Heart right ventricle (tissue), 16 donors: ENCODE measurements at places on chromosomes 7 and 10.

DNA sequence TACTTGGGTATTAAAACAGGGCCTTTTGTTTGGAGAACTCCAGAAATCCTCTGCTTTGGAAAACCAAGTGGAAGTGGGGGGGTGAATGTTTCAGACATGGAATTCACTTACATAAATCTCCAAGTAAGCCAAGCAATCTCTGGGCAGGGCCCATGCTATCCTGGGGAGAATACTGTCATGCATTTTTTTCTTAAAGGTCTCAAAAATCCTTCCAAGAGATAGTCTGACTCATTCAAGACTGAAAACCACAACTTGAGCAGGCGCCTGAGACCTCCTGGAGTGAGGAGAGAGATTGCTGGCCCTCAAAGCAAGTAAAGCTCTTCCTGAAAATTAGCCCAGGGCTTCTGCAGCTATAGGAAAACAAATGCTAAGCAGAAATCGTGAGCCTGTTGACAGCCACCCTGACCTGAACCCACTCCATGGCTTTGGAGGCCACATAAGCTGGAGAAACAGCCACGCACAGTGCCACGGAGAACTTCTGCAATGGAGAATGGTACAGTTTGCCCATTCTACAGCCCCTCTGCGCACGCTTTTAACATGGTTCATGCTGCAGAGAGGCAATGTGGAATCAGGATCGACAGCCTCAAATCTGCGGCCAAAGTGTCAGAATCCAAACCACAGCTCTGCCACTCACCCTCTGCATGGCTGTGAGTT is 203.1 kb upstream of the AUTS2 start:
- H3K27me3 ChIP-seq = no peaks in the 10 kb centered on the region
- no peak for DNase-seq
- no peak overlapping the region for H3K27ac ChIP-seq
- no peaks in the 10 kb centered on the region for H3K36me3 ChIP-seq
- no peak overlapping the region for H3K4me3 ChIP-seq

DNA sequence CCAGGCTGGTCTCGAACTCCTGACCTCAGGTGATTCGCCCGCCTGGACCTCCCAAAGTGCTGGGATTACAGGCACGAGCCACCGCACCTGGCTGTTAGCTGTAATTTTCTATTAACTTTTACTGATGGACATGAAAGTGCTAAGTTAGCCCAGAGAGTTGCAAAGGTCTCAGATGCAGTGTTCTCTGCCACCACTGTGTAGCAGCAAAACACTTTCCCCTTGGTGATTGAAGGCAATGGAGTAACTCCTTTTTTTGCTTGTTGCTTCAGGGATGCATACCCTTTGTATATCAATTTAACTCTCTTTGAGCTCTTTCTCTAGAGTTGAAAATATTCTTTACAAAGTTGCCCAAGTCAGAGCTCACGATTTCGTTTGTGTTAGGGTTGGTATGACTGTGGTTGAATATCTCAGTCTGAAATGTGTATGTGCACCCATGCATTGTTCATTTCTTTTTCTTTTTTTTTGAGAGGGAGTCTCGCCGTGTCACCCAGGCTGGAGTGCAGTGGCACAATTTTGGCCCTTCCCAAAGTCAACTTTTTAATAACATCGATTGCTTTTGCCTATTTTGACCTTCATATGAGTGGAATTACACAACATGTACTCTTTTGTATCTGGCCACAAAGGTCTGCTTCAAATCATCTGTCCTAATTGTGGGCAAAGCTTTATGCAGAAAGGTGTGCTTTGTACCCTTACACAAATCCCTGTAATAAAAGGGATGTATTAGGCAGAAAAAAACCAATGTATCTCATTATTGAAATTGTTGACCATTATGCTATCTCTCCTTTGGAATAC is 52.6 kb downstream of the GTF2I start:
- no peaks in the 10 kb centered on the region for H3K4me1 ChIP-seq
- no peak overlapping the region for H3K27ac ChIP-seq
- DNase-seq = no peak
- H3K36me3 ChIP-seq = peaks cover 3% of the 10 kb centered on the region

GRCh38 chr7:3912291-3912690 is 611.2 kb downstream of the SDK1 start:
- H3K27me3 ChIP-seq = no peaks in the 10 kb centered on the region
- no peak overlapping the region for H3K4me3 ChIP-seq
- H3K36me3 ChIP-seq = no peaks in the 10 kb centered on the region
- no peaks in the 10 kb centered on the region for H3K4me1 ChIP-seq
- H3K27ac ChIP-seq = no peak overlapping the region

DNA sequence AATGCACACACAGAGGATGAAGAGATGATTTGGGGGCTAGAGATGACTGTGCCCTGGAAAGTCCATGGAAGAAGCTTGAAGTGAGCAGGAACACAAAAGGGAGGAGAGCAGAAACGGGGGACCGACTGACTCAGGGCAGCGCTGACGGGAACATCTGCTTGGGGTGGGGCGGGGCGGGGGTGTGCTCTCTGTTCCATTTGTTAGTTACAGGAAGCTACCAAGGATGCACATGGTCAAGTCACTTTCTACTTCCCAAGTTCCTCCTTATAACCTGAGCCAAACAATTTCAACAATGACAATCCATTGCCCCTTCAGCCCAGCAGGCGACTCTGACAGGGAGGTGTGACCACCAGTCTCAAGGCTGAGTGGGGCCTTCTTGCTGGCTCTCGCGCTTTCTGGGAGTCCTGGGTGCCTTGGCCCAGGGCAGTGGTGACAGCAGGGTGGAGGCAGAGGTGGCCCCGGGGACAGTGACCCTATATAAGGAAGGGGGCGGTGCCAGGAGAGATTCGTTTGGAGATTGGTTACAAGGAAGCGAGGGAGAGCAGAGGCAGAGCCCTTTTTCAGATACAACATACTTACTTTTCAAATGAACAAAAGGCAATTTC is 39.6 kb downstream of the CLEC2L start:
- H3K36me3 ChIP-seq = no peaks in the 10 kb centered on the region
- H3K4me1 ChIP-seq = no peaks in the 10 kb centered on the region
- no peak overlapping the region for H3K4me3 ChIP-seq
- H3K27me3 ChIP-seq = no peaks in the 10 kb centered on the region
- no peak for DNase-seq
- H3K27ac ChIP-seq = no peak overlapping the region

- H3K4me3 ChIP-seq = no peak overlapping the region
- H3K4me1 ChIP-seq = no peaks in the 10 kb centered on the region
- no peak for DNase-seq
- H3K27me3 ChIP-seq = peaks cover 49% of the 10 kb centered on the region
Observed at GRCh38 chr10:43231523-43232078, 35.3 kb downstream of the RASGEF1A start.
